Colonic mucosa (tissue), 4 donors: ENCODE measurements at places on chromosomes 5 and 9.

- no peak overlapping the region for H3K27ac ChIP-seq
- no peaks in the 10 kb centered on the region for H3K4me1 ChIP-seq
- no peaks in the 10 kb centered on the region for H3K27me3 ChIP-seq
- H3K4me3 ChIP-seq = no peak overlapping the region
Observed at GRCh38 chr5:65133477-65134110, 348.1 kb downstream of the ADAMTS6 start.

- no peak for DNase-seq
- H3K4me1 ChIP-seq = no peaks in the 10 kb centered on the region
- H3K36me3 ChIP-seq = no peaks in the 10 kb centered on the region
- no peak overlapping the region for H3K4me3 ChIP-seq
Observed at GRCh38 chr9:68515326-68516017, 25.2 kb downstream of the TMEM252 start.

DNA sequence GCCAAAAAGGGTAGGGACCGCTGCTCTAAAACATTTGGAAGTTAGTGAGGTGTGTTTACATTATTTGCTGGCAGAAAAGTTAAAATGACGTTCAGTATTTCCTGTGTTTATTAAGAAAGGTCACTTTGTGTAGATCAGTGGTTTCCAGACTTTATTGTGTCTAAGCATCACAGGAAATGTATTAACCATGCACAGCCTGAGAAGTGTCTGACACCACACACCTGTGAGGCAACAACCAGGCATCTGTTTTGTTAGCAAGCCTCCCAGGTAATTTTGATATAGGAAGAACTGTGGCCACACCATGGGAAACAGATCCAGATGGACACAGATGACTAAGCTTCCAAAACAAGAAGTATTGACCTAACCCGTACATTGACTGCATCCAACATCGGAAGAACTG lies 12.0 kb downstream of the TTC1 start:
- no peak overlapping the region for H3K4me3 ChIP-seq
- H3K27me3 ChIP-seq = no peaks in the 10 kb centered on the region
- DNase-seq = no peak
- no peak overlapping the region for H3K27ac ChIP-seq

DNA sequence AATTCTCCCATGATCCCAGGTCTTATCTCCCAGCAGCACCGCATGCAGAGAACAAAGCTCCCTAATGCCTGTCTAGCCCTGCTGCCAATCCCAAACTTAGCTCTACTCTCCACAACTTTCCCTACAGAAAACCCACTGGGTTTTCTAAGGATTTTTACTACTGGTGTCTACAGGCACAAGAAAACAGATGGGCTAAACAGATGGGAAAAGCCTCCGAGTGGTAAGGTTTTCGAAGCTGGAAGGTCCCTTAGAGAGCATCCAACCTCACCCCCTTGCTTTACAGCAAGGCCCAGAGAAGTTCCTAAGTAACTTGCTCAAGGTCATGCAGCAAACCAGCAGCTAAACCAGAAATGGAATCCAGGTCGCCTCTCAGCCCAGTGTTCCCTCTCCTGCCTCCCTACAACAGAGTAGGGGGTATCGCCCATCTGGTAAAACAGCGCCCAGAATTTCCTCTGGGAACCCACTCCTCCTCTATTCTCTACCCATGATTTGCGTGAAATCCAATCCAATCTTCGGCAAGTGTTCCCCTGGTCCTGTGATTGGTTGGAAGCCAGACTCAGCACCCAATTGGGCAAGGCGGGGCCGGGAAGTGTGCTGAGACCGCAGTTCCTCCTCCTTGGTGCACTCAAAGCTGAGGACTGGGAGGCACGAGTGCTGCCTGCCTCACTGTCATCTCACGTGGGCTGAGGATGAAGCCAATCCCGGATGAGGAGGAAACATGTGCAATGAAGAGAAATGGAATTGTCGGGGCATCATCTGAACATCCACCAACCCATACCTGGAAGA lies 20.8 kb downstream of the CPLX2 start:
- H3K27me3 ChIP-seq = no peaks in the 10 kb centered on the region
- no peak overlapping the region for H3K27ac ChIP-seq
- no peak overlapping the region for H3K4me3 ChIP-seq
- DNase-seq = no peak
- H3K36me3 ChIP-seq = no peaks in the 10 kb centered on the region

- DNase-seq = no peak
- H3K4me3 ChIP-seq = no peak overlapping the region
- H3K4me1 ChIP-seq = no peaks in the 10 kb centered on the region
Observed at GRCh38 chr5:52998552-52999313, 9.6 kb downstream of the ITGA2 start.

DNA sequence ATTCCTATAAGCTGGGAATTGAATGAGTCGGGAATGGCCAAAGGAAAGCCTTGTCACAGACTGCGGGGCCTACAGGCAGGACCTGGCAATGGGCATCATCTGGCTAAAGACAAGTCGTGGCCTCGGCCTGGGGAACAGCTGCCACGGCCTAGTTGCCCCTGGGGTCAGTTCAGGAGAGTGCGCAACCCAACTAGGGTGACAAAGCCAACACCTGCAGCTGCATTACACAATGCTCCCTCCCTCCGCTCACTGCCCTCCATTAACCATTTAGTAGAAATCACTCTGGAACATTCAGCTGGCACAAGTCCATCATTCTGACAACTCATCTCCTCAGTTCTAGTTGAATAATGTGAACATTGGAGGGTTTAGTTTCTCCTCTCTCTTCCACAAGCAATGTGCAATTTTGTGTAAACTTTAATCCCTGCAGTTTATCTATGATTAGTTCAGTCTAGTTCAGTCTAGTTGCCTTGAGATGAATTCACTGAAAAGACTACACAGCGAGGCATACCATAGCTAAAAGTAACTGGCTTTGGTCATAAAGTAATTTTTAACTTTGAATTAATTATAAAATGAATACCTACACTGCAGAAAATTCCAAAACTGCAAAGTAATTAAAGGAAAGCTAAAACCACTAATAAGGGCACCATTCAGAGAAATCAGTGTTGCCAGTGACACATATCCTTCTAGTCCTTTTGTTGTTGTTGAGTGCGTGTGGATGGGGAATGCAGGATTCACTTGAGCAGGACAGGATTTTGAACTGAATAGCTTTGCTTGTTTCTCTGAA lies 5.1 kb downstream of the GLDC start:
- DNase-seq = no peak
- H3K27me3 ChIP-seq = peaks cover 18% of the 10 kb centered on the region
- H3K27ac ChIP-seq = no peak overlapping the region
- no peaks in the 10 kb centered on the region for H3K36me3 ChIP-seq
- no peak overlapping the region for H3K4me3 ChIP-seq

DNA sequence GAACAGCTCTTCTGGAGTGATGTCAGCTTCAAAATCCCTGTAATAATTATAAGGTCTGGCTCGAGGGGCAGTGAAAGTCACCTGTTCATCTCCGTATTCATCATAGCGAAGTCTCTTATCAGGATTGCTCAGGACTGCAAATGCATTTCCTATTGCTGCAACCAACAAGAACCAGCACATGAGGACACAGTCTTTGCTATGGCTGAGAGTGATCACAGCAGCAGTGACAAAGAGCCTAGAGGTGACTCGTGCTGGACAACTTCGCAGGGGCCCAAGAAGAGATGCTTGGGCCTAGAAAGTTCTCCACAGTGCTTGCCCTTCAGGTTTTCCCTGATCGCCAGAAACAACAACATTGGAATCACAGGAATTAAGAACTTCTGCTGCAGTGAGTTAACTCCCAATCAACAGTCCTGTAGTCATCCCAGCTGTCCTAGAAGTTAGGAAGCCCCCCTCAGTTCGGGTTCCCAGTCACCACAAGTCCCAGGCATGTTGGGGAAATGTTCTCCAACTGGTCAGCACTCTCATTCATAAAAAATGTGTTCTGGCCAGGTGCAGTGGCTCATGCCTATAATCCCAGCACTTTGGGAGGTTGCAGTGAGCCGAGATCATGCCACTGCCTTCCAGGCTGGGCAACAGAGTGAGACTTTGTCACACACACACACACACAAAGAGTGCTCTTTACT lies 13.0 kb downstream of the DNAJC18 start:
- no peaks in the 10 kb centered on the region for H3K36me3 ChIP-seq
- H3K27me3 ChIP-seq = no peaks in the 10 kb centered on the region
- H3K27ac ChIP-seq = no peak overlapping the region
- H3K4me1 ChIP-seq = no peaks in the 10 kb centered on the region
- H3K4me3 ChIP-seq = no peak overlapping the region

DNA sequence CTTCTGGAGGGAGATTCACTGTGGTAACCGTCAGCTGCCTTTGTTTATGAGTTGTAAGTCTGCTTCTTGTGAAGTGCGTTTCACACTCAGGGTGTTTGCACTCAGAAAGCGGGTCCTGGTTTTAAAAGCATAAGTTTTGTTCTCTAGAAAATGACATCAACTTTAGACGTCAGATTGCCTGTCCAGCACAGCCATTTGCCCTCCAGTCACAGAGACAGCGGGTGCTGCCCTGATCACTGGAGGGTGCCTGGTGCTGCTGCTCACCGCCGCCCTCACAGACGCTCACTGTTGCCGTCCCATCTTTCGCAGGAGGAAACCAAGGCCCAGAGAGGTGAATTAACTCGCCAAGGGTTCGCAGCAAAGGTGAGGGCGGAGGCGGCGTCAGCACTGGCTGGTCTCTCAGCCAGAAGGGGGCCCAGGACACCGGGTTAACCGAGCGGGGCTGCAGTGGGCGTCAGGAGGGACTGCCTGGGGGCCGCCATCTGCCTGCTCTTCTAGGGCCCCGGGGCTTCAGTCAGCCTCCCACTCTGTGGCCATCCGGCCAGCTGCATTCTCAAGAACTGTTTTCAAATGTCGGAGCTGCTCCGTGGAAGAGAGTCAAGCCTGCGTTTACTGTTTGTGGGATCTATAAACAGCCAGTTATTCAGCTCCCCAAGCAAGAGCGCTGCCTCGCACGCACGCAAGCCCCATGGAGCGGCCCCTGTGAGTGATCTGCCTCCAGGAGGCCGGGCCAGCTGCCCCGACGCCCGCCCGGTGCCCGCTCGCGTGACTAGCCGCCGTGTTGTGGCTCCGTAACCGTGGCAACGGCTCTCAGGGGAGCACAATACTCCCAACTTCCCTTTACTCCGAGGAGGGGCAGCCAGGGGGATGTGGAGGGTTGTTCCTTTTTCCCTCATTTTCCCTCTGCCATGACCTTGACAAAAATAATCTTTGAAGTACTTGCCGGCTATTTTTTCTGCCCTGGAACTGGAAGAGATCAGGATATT lies 43.4 kb upstream of the EXOC3 start:
- H3K36me3 ChIP-seq = no peaks in the 10 kb centered on the region
- H3K4me3 ChIP-seq = no peak overlapping the region
- H3K4me1 ChIP-seq = no peaks in the 10 kb centered on the region
- DNase-seq = peak; percentile 45
- peaks cover 9% of the 10 kb centered on the region for H3K27me3 ChIP-seq

DNA sequence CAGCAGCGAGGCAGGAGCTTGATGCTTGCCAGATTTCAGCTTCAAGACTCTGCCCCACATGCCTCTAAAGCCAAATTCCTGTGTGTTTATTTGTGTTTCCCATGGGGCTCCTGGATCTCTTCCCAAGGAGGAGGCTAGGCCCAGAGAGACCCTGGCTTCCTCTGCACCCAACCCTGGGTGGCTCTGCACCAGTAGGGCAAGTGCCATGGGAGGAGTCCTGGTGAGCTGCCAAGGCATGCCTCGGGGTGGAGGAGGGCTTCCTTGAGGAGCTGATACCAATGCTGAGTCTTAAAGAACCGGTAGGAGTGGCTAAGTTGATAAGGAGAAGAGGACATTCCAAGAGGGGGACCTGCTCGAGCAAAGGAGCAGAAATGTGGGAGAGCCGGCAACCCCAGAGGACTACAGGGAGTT lies 6.8 kb upstream of the TIFAB start:
- H3K27me3 ChIP-seq = no peaks in the 10 kb centered on the region
- peak; percentile 74 for DNase-seq
- H3K36me3 ChIP-seq = no peaks in the 10 kb centered on the region
- H3K4me1 ChIP-seq = no peaks in the 10 kb centered on the region
- no peak overlapping the region for H3K4me3 ChIP-seq

DNA sequence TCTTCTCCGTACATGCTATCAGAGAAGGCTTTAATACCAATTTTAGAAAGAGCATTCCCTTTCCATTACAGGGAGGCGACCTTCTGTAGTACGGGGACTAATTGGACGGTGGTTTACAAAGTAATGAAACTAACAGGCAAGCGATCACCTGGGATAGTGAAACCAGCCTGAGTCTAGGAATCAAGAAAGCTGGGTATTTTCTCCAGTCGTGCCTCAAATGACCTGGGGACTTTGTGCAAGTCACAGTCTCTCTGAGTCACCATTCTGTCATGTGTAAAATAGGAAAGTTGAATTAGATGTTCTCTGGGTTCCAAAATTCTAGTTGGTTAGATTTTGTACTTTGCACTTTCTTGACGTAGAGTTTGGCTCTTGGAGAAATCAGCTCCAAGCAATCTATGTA lies 22.7 kb upstream of the SSBP2 start:
- H3K36me3 ChIP-seq = no peaks in the 10 kb centered on the region
- DNase-seq = no peak
- H3K4me3 ChIP-seq = no peak overlapping the region
- H3K27me3 ChIP-seq = no peaks in the 10 kb centered on the region
- H3K4me1 ChIP-seq = peaks cover 2% of the 10 kb centered on the region
- no peak overlapping the region for H3K27ac ChIP-seq

DNA sequence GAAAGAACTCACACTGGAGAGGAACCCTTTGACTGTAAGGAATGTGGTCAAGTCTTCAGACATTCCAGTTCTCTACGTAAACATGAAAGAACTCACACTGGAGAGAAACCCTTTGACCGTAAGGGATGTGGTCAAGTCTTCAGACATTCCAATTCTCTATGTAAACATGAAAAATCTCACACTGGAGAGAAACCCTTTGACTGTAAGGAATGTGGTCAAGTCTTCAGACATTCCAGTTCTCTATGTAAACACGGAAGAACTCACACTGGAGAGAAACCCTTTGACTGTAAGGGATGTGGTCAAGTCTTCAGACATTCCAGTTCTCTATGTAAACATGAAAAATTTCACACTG lies 32.6 kb downstream of the MAPK9 start:
- no peak overlapping the region for H3K4me3 ChIP-seq
- no peak overlapping the region for H3K27ac ChIP-seq
- no peak for DNase-seq
- H3K4me1 ChIP-seq = no peaks in the 10 kb centered on the region
- H3K36me3 ChIP-seq = peaks cover 23% of the 10 kb centered on the region

DNA sequence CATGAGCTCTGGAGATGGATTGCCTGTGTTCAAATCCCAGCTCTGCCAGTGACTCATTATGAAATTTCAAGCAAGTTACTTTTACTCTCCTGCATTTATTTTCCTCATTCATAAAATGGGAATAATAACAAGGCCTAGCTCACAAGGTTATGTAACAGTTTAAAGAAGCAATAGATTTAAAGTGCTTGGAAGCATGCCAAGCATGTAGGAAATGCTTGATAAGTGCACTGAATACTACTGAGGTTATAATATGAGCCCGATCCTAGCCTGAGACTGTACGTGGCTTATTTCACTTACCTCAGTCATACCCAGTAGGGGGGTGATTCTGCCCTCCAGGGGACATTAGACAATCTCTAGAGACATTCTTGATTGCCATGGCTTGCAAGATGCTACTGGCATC lies 734.1 kb upstream of the WWC1 start:
- DNase-seq = no peak
- H3K27me3 ChIP-seq = no peaks in the 10 kb centered on the region
- no peak overlapping the region for H3K4me3 ChIP-seq
- H3K4me1 ChIP-seq = no peaks in the 10 kb centered on the region
- no peaks in the 10 kb centered on the region for H3K36me3 ChIP-seq

- H3K27ac ChIP-seq = peak overlapping the region; percentile 36
- DNase-seq = no peak
- no peak overlapping the region for H3K4me3 ChIP-seq
Observed at GRCh38 chr5:10480237-10480985, 38.7 kb downstream of the ROPN1L start.

- no peak for DNase-seq
- no peak overlapping the region for H3K27ac ChIP-seq
- no peak overlapping the region for H3K4me3 ChIP-seq
Observed at GRCh38 chr5:97118261-97119006, 24.0 kb downstream of the LIX1 start.
